Right atrium auricular region (tissue), 2 donors: ENCODE measurements at places on chromosomes 11 and 22.

DNA sequence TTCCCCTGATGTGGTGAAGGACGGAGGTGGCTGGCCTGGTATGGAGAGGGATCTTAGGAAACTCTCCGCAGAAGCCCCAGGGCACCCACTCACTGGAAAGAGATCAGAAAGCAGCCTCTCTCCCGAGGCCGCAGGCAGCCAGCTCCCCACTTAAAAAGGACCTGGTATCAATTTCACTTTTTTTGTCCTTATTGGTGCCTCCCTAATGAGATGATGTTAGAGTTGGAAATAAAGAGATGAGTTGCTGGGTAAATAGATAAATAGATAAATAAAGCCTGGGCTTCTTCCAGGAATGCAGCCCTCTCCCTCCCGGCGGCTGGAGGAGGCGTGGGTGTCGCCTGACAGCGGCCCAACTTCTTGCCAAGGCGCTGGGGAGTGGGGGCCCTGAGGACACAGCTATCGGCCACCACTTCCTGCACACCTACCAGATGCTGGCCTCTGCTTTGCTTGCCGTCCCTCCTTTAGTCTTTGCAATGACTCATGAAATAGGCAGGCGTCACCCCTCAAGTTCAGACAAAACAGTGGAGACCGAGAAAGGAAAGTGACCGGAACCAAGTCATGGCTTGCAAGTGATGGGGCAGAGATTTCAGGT lies 42.9 kb downstream of the LINC01488 start:
- no peak for DNase-seq

DNA sequence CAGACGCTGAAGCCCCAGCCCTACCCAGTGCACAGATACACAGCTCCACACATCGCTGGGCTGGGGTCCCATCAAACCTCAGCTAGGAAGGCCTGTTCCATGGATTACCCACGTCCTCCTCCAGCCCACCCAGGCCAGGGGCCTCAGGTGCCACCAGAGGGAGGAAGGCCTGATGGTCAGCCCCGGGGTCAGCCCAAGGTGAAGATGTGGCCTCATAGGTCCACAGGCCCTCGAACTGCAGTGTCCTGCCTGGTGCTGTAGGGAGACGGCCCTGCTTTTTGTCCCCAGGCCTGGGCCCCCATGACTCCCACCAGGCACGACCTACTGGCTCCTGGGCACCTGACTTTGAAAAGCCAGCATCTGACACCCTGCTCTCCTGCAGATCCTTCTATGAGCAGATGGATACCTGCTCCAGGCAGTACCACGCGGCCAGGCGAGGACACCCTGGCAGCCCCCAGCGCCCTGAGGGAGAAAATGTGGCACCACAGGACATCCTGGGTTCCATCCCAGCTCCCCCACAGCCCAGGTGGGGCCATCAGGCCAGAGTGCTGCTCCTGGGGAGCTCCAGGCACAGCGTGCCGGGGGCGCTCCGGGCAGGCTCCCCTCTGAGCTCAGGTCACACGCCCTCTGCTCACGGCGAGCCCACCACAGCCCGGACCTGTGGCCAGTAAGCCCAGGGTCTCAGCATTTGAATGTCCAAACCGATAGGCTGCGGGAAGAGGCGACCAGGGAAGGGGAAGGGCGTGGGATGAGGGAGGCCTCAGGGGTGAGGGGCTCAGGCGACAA lies 15.8 kb upstream of the MOB2 start:
- no peak for DNase-seq

DNA sequence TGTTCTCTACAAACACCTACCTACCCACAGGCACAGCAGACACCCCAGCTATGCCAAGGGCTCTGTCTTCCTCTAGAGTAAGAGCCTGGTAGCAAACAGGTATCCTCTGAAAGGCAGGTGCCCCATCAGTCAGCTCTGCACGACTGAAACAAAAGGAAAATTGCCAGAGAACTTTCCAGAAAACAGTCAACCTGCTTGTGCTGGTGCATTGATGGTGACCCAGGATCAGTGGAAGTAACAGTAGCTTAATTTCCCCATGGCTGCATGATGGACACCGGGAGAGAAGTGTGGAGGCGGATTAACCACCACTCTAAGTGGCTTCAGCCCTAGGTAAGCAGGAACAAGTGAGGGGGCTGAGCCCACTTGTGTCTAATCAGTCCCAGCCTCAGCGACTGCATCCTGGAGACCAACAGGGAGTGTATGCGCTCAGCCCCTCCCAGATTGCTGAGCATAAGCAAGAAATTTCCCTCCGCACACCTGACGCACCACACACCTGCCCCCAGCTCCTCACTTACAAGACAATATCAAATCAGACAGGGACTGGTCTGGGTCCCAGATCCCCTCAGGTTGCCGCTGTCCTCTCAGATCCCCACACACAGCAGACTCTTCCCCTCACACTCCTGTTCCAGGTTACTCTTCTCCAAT lies 70.7 kb upstream of the IGLL5 start:
- no peak for DNase-seq

GRCh38 chr11:1232883-1233321 lies 10.0 kb downstream of the MUC5B start:
- DNase-seq: no peak

- no peak for DNase-seq
Measured at GRCh38 chr11:122696662-122697061, 41.1 kb downstream of the UBASH3B start.

DNA sequence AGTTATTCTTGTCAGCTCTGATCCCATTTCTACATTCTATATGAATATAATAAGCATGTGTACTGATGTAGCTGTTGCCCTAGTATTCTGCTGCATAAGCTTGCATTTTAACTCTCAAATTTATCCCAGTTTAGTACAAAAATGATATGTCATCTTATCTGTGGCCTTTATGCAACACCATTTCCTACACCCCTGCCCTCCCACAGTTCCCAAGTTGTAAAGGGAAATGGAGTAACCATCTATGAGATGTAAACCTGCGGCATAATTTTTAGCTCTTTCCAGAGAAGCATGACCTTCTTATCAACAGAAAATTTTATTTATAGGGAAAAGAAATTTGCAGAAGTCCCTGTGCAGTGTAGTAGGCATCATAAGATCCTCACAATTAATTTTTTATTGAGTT lies 18.9 kb upstream of the CARD18 start:
- DNase-seq: no peak

DNA sequence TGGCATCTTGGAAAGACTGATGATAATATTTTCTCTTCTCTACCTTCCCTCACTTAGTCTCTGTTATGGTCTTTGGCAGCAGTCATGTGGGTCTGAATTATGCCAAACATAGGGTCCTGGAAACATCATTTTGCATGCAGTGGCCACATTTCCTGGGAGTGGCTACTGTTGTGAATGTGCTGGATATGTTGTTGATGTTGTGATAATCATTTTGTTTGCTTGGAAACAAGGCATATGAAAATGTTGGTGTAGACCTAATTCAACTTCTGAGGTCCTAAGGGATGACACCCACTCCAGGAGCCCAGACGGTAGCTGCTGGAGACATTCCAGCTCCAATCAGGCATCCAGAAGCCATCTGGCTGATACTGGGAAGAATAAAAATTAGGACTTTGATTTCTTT lies 109.7 kb downstream of the DCDC1 start:
- DNase-seq: no peak

GRCh38 chr22:40610329-40610850 lies 26.1 kb downstream of the MRTFA start:
- no peak for DNase-seq

GRCh38 chr11:350723-351255 lies 18.5 kb upstream of the B4GALNT4 start:
- DNase-seq: no peak

GRCh38 chr22:38272373-38273134 lies at the start of gene TMEM184B:
TSS of gene TMEM184B (minus strand) at chr22:38273010. CDS start at chr22:38247961, 25,049 bp downstream.
- DNase-seq: no peak

DNA sequence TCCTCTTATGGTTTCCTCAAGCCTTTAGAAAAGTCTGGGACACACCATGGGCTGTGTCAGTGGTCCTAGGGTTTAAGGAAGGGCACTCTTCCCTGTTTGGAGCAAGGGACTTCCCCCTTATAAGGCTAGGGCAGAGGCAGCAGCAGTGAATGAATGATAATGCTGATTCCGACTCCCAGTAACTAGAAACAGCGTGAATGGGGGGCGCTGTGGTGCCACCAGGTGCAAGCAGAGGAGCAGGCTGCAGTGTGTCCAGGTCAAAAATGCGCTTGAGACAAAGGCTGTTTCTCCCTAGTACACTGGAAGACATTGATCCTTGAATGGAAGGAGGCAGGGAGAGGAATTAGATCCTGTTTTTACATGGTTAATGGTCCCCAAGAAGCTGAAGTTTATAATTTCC lies 11.6 kb upstream of the RIC3 start:
- no peak for DNase-seq

DNA sequence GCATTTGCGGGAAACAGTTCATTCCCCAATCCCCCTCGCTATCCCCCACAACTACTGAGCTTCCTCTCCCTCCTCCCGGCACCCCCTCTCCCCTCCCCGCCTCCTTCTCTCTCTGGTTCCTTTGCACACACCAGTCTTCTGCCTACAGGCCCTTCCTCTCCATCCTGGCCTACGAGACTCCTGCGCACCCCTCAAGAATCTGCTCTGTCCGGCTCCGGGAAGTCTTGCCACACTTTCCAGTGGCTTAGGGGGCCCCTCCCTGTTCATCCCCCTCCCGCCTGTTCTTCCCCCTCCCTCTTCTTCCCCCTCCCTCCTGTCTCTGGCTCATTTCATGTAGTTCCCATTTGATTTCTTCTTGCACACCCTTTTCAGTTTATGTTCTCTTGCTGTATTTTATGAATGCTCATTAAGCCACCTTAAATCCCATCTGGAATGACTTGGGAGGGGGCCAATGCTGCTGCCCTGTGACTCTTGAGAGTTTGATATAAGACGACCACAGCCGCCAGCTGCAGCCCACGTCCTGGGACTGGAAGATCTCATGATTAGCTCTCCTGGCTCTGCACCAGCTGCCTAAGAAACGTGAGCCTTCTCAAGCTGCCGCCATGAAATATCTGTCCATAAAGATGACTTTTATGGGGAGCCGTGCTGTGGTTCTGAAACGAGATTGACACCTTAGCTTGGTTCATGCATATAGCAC lies 50.9 kb downstream of the RPS6KA4 start:
- DNase-seq: no peak

DNA sequence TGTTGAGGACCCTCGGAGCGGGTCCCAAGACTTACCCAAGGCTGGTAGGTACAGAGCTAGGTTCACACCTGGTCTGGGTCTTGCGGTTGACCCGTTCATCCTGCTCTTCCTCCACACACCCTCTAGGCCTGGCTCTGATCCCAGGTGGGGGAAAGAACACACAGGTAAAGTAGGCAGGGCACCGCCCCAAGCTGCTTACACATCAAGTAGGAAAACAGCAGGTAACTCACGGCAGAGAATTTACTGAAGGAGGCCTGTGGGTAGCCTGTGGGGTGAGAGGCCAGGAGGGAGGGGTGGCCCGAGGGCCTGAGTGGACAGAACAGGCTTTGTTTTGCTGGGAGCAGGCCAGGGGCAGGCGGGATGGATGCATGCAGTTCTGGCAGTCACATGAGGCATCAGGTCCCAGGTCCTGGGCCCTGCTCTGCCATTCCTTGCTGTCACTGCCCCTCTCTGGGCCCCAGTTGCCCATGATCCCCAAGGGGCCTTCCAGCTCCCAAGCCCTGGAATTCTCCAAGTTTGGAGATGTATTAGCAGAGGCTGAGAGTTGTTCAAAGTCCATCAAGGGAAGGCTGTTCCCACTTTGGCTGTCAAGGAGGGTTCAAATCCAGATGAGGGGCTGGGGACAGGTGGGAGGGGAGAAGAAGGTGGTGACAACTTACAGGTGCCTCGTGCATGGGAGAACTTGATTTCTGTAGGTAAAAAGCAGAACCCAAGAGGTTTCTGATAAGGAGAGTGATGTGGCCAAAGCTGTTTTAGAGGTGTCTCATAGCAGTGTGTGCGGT lies 5.7 kb downstream of the TSKU start:
- DNase-seq: no peak

GRCh38 chr11:100677796-100678195 lies 9.3 kb upstream of the ARHGAP42 start:
- DNase-seq: no peak

GRCh38 chr11:19963697-19964387 lies 196.4 kb downstream of the DBX1 start:
- DNase-seq: no peak

DNA sequence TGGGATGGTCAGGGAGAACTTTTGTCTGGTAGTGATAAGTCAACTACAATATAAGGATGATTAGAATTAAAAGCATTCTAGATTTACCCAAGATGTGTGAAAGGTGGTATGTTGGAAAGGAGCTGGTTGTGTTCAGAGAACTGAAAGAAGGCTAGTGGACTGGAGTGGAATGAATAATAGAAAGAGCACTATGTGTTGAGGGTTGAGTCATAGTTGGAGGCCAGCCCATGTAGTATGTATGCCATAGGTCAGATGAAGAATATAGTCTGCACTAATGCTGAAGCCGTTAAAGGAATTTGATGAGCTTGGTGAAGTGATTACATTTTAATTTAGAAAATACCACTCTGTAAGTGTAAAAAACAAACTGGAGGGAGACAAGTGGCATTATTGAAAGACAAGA lies 514.1 kb downstream of the CNTN5 start:
- no peak for DNase-seq

DNA sequence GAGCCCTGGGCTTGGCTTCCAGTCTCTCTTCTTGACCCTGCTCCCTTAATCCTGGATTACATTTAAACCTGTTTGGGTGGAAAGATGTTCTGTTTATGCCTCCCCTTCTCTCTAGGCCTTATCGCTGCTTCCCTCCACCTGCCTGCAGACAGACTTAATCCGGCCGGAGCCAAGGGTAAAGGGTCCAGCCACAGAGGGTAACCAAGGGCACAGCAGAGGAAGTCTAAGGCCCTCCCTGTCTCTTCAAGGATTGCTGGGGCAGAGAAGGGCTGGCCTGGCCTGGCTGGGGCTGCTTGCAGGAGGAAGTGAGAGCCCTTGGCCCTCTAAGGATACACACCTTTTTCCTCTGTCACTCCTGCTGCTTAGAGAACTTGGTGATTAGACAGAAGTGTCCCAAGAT lies 2.1 kb downstream of the GAL3ST3 start:
- DNase-seq: no peak

DNA sequence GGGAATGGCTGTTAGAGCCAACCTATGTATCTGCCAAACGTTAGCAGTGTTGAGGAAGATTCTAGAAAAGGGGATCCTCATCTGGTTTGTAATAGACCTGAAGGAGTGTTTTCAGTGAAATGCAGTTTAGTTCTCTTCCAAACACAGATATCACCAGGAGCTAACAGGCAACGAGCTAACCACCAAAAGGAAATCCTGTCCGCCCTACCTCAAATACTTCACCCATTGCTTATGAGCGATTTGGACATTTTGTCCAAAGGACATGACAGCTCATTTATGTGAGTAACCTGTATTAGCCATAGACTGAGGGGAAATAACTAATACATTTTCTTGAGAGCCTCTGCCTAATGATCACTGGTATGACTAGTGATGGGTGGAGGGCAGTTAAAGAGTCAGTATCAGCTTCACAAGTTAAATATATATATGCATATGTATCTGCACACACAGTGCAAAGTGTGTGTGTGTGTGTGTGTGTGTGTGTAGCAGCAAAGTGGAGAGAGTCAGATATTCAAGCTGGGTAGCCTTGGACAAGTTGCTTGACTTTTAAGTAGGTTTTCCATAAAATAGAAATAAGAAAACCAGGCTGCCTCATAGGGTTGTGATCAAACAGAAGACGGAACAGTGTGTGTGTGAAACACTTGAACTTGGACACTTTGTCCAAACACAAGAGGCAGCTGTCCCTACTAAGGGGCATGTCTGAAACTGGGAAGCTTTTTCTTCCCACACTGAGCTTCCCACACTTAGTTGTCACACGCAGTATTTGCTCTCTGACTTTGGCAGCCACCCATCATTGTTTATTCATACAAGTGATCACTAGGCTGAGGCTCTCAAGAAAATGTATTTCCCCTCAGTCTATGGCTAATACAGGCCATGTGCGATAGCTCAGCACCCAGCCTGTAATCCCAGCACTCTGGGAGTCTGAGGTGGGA lies 940 bp upstream of the C11orf91 start:
- DNase-seq: no peak

GRCh38 chr22:37970864-37971263 lies 13.5 kb downstream of the SOX10 start:
- DNase-seq: no peak
